Activated CD4-positive, alpha-beta T cell treated with anti-CD3 and anti-CD28 coated beads, Interleukin-2, amount 50 U/mL, for 1 hour (primary cell): ENCODE measurements at places on chromosomes 4 and X.
A peak's percentile ranks its signal among the peaks of the same experiment; 100 is the strongest.

- no peak for DNase-seq
Measured at GRCh38 chr4:168900080-168900479, 110.0 kb downstream of the CBR4 start.

- no peak for DNase-seq
Measured at GRCh38 chr4:102627831-102628523, 126.8 kb downstream of the NFKB1 start.

DNA sequence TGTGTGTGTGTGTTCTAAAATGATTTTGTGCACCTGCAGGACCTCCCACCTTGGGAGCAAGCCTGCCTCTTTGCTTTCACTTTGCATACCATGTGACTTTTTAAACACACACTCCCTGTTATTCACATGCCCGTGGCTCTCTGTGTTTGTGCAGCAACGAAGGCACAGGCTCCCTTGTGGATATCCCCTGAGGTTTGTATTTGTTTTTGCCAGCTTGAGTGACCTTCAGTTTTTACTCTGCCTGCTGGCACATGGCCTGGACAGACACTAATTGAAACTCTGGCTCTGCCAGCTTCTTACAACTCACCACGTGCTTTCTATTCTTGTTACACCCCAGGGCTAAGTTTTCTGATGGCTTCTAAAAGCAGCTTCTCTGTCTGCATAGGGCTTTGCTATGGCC lies 885.8 kb downstream of the SH3BGRL start:
- DNase-seq, result no peak

- no peak for DNase-seq
Measured at GRCh38 chr4:3532751-3533422, 665 bp upstream of the LRPAP1 start.

DNA sequence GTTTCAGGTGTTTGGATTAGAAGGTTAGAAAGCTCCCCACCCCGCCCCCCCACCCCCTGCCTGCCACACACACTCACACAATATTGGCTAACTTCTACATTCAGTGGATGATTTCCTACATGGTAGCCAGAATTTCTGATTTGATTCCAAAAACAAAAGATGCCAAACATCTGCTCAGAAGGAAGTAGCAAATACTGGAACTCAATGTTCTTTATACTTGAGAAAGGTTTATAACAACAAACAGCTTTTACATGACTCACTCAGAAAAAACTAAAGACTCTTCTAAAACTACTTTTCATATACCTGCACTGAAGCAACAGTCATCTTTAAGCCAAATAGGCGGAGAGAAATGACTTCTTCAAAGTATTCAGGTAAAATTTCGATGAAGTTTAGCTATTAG lies 750.5 kb upstream of the POU3F4 start:
- DNase-seq, result no peak

GRCh38 chrX:111116666-111117065 lies 20.7 kb downstream of the PAK3 start:
- DNase-seq, result no peak

GRCh38 chrX:39886282-39886681 lies 211.5 kb downstream of the BCOR start:
- no peak for DNase-seq

DNA sequence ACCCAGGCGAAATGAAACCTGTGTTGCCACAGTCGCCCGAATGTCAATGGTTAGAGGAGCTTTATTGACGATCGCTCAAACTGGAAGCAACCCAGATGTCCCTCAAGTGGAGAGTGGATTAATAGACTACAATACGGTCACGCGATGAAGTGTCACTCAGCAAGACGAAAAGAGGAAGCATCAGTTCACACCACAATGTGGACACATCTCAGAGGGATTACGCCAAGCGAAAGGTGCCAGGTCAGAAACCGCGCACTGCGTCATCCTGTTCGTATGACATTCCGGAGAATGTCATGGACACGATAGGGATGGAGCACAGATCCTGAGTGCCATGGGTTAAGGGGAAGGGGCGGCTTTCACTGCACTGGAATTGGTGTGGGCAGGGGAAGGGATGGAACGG lies 111.7 kb downstream of the HMX1 start:
- no peak for DNase-seq

DNA sequence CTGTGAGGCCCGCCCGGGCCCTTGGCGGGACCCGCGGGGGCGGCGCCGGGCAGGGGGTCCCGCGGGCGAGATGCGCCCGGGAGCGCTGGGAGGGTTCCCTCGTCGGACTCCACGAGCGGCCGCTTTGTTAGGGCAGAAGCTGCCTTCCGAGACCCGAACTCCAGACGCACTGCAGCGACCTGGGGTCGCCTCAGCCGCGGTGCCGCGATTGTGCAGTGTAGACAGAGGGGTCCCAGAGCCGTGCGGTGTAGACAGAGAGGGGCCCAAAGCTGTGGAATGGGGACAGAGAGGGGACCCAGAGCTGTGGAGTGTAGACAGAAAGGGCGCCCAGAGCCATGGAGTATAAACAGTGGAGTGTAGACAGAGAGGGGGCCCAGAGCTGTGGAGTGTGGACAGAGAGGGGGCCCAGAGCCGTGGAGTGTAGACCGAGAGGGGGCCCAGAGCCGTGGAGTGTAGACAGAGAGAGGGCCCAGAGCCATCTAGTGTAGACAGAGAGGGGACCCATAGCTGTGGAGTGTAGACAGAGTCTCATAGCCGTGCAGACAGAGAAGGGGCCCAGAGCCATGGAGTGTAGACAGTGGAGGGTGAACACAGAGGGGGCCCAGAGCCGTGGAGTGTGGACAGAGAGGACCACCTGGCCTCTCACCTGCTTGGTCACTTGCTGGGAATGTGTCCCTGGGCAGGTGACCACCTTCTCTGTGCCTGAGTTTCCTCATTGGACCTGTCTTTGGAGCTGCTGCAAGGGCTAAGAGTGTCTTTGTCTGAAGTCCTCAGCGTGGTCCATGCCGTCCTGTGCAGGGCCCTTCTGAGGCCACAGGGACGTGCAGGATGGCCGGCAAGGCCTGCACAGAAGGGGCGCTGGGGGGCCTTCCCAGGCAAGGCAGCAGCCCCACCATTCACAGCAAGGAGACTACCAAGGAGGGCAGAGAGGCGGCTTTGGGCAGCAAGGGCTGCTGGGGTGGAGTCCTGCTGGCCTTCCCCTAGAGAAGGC lies 875 bp downstream of the RGS12 start:
- DNase-seq, result no peak

DNA sequence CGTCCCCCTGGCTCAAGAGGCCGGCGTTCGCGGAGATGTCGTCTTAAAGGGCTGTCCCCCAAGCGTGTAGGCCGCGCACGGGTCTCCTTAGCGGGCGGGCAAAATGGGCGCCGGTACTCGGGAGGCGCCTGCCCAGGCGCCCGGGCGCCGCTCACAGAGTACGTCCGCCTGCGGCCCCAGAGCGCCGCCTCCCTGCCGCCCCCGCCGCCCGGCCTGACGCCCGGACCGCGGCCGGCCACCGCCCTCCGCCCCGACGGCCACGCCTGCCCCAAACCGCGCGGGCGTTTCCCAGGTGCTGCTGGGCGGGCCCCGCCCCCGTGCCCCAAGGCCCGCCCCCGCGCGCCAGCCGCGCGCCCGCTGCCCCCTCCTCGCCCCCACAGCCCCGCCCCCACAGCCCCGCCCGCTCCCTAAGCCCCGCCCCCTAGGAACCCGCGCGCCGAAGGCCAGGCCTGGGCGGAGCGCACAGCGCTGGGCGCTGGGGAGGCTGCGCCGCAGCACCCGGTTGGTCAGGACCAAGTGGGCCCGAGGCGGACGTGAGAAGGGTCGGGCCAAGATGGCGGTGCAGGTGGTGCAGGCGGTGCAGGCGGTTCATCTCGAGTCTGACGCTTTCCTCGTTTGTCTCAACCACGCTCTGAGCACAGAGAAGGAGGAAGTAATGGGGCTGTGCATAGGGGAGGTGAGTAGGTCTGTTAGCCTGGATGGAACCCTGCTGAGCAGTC lies at the start of the genes BRCC3, CMC4 and MTCP1:
Gene BRCC3, plus strand, starts transcription at position 534 of the 719 bp plus-strand sequence. Its CDS starts 20 bp downstream, at position 554.
Gene CMC4, minus strand, starts transcription at position 162 of the 719 bp plus-strand sequence. CDS start 7,113 bp downstream, outside the sequence.
Gene MTCP1, minus strand, starts transcription at position 162 of the 719 bp plus-strand sequence. CDS start 5,126 bp downstream, outside the sequence.
- peak; percentile 63 for DNase-seq

DNA sequence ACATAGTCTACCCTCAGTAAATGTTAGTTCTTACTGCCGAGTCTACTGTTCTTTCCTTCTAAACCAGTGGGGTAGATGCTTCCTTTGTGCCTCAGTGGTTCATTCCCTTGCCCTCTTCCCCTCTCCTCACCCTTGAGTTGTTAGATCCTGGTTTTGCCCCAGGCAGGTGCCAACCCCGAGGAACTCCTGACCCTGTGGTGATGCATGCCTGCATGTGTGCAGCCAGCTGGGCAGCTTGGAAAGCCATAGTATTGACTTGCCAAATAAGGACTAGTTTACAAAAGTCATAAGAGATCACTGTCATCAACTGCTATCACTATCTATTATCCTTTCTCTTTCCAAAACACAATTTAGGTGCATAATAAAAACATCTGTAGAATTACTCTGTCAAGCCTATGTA lies 50.9 kb downstream of the REPS2 start:
- no peak for DNase-seq
